ENCODE measurements at places on chromosomes 3 and 15.
A peak's percentile ranks its signal among the peaks of the same experiment; 100 is the strongest.

GRCh38 chr3:180974286-180974685, 15.2 kb downstream of the DNAJC19 start:
- no peak for DNase-seq

- DNase-seq = no peak
Observed at GRCh38 chr3:112627419-112627818, 13.5 kb downstream of the CCDC80 start.

- DNase-seq = no peak
Observed at GRCh38 chr15:63389902-63390670, 8.4 kb upstream of the CA12 start.

DNA sequence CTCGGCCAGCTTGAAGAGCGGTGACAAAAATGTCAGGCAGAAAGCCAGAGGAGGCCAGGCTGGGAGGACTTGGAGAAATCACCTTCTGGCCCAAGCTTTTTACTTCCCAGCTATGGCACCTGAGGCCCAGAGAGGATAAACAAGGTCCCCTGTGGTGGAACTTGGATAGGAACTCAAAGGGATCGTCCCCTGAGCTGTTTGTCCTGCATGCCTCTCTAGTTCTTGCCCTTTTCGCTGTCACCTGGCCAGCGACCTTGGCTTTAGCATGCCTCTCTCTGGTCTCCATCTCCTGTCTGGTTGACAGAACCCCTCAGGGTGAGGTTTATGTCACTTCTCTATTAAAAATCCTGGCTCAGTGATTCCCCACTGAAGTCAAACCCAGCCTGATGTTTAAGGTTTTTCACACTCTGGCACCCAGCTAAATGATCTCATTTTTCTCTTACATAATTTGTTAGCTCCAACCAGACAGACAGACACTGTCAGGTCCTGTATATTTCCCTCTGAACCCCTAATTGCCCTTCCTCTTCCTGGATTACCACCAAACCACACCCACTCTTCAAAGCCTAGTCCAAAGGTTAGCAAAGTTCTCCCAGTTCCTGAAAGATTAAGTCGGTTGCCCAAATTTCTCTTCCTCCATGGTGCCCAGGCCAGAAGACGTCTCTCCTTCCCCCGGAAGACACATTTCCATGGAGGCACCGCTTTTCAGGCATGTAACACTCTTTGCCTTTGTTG, 169.1 kb downstream of the FAM43A start:
- no peak for DNase-seq

- DNase-seq = peak; percentile 24
Observed at GRCh38 chr3:11718637-11719405, 75.1 kb upstream of the VGLL4 start.

DNA sequence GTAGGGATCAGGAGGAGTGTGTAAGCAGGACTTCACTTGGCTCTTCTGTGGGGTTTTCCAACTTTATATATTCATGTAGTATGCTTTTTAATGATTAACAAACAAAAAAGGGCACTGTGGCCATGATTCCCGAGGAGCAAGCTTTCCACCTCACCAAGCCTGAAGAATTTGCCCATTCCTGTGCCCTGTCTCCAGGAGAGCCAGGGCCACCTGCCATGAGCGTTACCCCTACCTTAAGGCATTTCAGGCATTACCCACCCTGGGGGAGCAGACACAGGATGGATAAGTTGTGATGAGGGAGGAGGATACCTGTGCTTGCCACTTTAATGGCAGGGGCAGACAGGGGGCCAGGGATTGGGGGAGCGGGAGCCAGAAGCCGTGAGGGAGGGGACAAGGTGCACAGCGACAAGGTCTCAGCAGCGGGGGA, 3.0 kb downstream of the TRPM1 start:
- no peak for DNase-seq

DNA sequence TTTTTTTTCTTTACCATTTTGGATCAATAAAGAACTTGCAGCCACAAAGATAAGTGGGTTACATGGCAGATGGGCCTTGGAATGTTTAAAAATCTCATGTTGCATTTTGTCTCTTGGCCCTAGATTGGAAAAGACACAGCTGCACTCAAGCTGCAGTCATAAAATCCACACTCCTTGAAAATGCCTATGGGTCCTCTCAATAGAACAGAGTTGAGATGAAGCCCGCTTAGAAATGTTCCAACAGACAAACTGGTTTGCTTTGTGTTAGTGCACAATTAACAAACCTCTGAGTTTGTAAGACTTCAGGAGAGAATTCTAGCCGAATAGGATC, 401.2 kb upstream of the CDIN1 start:
- DNase-seq = no peak

DNA sequence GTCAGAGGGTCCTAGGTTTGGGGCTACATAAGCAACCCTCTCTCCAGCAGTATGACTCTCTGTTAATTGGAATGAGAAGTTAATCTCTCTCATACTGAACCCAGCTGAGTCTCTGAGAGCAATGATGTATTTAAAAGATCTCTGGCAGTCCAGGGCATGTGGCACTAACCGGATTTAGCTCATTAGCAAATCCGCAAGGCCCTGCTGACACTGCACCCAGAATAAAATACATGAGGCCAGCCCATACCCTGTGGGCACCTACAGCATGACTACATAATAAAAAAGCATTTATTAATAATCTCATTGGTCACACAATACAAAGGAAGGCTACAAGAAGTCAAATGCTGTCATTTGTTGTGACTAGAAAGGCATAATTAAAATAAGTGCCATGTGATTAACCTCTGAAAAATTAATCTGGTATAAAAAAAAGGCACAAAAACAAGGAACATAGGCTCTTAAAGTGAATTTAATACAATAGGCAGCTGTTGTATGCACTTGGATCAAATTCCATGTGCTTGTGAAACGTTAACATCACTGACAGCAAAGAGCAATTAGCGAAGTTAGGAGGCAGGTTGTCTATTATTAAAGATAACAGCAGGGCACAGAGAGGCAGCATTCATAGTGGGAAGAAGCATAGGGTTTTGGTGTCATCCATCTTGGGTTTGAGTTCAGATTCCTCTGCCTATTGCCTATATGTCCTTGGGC, 381.2 kb downstream of the WDR72 start:
- DNase-seq = no peak

GRCh38 chr15:22918056-22918455, 62.1 kb downstream of the CYFIP1 start:
- no peak for DNase-seq

GRCh38 chr3:50572801-50573371, 3.6 kb downstream of the HEMK1 start:
- no peak for DNase-seq

- no peak for DNase-seq
Observed at GRCh38 chr3:12004741-12005513, 739 bp downstream of the SYN2 start.

- DNase-seq = no peak
Observed at GRCh38 chr3:14634763-14635400, 16.7 kb upstream of the CCDC174 start.

DNA sequence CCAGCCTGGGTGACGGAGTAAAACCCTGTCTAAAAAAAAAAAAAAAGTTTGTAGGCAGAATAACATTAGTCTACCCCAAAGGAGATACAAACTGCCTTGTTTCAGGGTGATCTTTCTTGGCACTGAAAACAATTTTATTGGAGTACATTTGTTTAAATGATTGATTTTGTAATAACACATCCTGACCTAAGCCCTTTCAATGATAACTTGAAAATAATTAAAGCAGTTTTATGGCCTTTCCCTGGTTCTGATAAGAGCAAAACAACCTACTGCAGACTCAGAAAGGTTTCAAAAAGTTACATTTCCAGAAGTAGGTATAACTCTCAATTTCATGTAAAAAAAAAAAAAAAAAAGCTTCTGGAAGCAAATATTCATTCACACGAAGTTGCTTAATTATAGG, 164.4 kb downstream of the ISL2 start:
- no peak for DNase-seq

DNA sequence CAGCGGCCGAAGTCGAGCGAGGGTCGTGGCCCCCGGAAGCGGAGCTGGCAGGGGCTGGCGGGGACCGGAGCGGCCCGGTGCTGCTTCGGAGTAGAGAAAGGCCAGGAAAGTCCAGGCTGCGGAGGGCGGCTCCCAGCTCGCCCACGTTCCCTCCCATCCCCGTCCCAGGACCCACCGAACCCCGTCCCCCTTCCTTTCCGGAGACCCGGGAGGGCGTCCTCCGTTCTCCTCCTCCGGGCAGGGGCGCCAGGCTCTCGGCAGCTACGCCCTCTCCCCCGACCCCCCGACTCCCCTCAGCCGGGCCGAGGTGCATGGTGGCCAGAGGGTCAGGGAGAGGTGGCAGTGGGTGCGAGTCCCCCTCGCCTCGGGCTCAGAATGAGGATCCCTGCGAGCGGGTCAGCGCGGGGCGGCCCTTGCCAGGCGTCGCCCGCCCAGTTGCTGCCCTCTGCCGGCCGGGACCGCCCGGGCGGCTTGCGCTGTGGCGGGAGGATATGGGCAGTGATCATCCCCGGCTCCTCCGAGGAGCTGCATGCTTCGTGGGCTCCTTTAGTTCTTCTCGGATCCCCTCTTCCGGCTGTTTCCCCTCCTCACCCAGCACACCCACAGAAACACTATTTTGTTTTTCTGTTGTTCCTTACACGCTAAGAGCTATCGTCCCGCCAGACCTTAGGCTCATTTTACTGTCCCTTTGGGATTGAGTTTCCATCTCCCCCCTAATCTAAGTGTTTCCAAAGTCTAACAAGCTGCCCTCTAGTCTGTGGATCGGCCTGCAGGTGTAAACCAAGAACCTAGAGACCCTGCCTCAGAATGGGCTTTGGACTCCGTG, 744 bp upstream of the ALDH1A2 start:
- DNase-seq = peak; percentile 52

DNA sequence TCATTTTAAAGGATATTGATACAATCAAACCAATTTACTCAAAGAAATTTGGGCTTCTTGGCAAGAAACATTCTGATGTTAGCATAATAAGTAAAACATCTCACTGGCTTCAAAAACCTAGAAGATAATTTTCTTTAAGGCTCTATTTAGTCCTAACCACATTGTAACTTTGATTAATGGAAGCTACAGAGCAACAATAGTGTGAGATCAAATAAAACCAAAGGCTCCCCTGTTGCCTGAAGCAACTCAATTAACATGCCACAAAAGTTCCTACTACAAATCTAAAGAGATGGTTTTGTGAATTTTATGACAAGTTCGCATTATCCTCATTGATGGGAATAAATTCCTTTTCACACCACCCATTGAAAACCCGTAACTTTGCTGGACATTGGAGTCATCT, 5.9 kb downstream of the DPH6 start:
- no peak for DNase-seq

GRCh38 chr15:45689616-45690015, 54.8 kb downstream of the SQOR start:
- DNase-seq = no peak

DNA sequence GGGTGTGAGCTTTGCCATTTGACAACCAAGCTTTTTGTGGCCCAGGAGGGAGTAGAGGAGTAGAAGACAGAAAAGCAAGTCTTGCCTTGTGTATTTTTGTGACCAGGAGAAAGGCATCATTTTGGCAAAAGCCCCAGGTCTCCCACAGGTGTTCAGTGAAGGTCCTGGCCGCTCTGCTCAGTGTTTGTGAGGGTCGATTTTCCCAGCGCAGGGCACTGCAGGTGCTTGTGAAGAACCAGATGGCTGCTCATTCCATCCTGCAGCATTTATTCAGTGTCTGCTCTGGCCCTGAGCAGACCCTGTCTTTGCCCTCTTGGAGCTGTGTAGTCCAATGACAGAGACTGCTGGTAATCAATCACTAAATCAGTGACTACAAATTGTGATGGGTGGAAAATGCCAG, 19.5 kb downstream of the TRAK1 start:
- DNase-seq = no peak

DNA sequence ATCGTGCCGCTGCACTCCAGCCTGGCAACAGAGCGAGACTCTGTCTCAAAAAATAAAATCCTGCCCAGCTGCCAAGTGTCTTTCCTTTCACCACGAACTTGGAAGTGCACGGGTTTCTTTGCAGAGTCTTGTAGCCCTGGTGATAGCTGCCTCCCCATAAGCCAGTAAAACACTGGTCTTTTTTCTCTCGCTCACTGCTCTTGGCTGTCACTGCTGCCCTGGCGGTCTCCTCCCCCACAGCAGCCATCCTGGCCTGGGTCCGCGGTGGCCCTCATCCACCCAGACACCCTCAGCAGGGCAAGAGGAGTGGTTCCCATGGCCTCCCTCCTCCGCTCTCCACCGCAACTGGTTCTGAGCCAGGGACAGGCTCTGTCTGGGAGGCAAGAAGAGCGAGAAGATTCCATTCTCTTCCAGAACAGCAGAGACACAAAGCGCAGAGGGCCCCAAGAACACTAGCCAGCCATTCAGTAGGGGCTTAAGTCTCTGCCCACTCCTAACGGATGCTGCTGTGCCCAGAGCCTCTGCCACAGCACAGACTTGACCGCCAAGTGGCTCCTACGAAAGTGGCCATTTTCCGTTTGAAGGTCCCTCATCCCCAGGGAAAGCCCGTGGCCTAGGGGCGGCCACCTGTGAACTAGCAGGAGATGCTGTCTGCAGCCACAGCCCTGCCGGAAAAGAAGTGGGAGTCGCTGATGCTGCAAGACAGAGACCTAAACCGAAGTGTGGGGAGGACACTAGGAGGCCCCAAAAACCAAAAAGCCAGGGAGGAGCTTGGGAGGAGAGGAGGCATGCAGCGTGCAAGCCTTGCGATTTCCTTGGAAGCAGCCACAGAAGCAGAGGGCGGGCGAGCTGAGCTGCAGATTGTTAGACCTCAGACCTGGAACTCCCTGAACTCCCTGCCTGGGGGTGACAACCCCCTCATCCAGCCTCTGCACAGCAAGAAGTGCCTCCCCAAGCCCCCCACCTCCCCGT, 44.1 kb downstream of the KLHL25 start:
- no peak for DNase-seq

DNA sequence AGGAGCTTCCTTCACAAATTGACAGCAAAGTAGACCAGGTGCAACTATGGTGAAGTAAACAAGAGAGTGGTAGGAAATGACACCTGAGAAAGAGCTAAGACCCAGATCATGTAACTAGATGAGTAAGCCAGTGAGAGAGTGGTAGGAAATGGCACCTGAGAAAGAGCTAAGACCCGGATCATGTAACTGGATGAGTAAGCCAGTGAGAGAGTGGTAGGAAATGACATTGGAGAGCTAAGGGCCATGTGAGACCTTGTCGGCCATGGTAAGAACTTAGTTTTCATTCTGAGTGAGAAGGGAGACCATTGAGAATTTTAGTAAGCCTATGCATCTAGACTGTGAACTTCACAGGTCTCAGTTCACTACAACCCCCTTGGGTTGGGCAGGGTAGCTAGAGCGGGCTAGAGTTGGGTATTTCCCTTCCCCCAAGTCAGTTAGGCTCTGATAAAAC, 5.4 kb upstream of the SENP7 start:
- DNase-seq = no peak

DNA sequence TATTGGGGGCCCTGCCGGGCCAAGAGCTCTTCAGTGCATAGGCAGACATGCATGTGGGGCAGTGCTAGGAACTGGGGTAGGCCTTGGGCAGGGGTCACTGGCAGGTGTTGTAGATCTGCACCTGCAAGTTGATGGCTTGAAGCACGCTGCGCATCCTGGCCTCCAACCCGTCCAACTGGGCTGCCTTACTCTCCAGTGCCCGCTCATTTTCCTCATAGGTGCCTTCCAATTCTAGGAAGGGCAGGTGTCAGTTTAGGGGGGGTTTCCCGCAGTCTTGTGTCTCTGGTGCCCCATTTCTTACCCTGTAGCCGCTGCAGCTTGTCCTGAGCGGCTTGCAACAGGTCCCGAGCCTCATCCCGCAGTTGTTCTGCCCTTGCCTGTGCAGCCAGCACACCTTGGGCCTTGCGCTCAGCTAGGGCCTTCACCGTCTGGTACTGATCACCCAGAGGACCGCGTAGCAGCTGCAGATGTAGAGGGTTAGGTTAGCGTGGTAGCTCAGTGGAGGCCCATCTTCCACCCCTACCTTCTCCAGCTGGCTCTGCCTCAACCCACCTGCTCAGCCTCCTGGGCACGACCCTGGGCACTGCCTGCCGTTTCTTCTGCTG, 611 bp upstream of the USP19 start:
- DNase-seq = no peak

GRCh38 chr15:72902919-72903260, 119.3 kb upstream of the ADPGK start:
- DNase-seq = no peak
